Right hindlimb (tissue), 1 donor: ENCODE measurements at places on chromosomes 11 and 22.

DNA sequence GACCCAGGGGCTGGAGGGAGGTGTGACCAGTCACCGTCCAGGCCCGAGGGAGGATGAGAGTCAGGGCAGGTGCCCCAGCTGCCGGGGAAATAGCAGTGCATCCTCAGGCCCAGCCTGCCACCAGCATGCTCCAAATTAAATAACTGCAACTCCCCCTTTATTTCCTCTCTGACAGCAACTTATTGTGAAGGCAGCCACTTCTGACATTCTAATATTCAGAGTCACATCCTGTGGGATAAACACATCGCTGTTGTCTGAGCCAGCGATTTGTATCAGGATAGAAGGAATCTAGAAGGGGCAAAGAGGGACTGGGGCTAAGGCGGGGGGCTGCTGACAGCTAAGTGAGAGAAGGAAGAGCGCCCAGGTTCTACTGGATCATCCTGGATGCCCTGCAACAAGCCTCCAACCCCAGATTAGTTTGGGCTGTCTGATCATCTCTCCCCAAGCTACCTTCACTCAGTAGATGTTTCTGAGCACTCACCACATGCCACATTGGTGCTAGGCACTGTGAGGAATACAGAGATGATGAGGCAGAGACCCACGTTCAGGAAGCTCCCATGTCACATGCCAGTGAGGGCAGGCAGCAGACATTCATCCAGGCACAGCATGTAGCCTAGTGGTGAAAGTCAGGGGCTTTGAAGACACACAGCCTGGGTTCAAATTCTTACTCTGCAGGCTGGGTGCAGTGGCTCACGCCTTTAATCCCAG lies 214.1 kb downstream of the BUD13 start:
- no peak for DNase-seq

- no peak for DNase-seq
These were observed 22.5 kb upstream of the WNT7B start for GRCh38 chr22:45999379-45999971.

DNA sequence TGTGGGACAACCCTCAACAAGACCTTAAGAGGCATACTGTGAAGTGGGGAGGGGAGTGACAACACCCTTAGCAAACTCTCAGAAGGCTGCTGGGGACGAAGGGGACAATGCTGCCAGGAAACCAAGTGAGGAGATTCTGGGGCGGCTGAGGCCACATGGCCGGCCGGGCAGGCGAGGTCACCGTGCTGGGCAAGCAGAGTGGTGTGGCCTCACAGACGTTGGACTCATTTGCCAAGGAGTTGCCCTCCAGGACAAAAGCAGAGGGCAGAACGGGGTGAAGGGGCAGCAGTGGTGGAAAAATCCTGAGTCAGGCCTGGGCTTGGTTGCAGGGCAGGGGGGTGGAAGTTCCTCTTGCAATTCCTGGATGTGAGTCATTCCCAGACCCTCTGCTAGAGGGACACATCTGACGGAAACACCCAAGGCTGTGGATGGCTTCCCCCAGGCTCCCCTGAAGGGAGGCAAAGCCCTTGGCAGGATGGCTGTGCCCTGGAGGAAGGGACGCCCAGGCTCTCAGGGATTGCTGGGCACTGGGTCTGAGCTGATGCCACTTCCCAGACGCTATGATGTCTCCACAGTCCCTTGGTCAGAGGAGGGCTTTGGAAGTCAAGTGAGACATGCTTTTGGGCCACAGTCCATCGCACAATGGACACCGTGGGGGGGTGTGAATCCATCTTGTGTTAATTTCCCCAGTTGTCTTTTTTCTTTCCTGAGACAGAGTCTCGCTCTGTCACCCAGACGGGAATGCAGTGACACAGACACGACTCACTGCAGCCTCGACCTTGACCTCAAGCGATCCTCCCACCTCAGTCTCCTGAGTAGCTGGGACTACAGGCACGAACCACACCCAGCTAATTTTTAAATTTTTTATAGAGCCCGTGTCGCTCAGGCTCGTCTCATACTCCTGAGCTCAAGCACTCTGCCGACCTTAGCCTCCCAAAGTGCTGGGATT lies 16.2 kb upstream of the SHANK3 start:
- DNase-seq, result no peak

DNA sequence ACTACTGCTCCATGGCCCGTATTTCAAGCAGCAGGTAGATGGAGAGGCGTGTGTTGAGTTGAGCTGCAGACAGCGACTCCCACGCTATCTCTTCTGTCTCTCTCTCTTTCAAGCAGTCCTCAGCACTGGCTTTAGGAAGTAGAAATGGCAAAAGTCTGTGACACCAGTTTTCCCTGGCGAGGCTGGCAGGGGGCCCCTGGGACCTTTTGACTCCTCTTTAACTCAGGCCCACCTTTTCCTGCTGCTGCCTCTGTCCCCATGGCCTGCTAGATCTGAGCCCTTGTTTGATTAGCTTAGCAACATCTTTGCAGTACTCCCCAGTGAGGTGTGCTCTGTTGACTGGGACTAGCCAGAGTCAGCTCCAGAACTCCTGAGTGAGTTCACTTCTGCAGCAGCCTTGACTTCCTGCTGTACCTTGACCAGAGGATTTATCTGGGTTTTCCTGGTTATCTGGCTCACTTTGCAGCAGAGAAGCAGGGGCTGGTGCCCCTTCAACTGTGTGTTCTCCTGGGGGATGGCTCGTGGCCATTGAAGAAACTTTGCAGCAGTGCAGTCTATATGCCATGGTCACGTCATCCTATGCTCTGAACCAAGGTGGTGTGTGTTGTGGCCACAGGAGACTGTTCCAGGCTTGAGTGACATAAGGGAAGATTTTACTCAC lies 183.9 kb downstream of the DBX1 start:
- no peak for DNase-seq

DNA sequence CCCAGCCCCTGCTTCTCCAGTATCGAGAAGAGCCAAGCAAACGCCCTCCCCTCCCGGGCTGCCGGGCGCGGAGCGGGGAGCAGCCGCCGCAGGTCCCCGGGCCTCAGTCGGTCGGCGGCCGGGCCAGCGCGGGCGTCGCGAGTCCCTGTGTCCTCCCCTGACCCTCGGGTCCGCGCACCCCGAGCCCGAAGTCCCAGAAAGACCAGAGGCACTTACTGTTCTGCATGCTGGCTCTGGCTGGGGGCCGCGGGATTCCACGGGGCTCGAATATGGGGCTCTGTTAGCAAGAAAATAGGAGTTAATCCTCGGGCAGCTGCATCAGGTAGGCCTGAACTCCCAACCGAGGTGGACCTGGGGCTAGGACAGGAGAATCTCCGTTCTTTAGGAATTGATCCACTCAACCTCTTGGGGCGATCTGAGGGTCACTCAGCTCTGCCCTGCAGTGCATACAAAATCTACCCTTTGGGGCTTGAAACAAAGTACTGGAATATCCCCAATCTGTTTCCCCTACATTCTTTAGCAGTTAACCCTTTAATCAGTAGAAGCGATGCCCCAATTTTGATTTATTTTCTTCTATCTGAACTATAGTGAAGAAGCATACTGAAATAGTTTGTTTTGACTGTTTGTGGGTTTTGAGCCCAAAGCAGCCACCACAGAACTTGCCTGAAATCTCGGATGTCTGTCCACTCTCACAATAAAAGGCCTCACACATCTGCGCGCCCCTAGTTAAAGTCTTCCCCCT lies 4.8 kb downstream of the PAX6 start:
- peak; percentile 16 for DNase-seq

DNA sequence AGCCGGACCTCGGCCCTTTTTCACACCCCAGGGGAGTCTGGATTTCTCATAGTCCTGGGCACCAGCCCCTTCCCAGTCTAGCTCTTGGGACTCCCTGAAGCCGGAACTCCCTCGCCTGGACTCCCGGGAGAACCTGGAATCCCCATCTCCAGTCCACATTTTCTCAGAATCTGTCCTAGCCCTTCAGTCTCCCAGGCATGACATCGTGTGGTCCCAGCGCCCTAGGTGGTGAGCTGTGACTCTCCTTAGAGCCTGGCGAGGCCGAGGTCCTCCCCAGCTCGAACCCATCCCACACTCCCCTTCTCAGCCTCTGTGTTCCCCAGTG lies 673 bp upstream of the DUSP18 start:
- no peak for DNase-seq

- DNase-seq, result peak; percentile 63
These were observed 742 bp upstream of the CASP4 start for GRCh38 chr11:104968856-104969776.

GRCh38 chr11:12524865-12525264 lies 147.5 kb downstream of the PARVA start:
- no peak for DNase-seq

DNA sequence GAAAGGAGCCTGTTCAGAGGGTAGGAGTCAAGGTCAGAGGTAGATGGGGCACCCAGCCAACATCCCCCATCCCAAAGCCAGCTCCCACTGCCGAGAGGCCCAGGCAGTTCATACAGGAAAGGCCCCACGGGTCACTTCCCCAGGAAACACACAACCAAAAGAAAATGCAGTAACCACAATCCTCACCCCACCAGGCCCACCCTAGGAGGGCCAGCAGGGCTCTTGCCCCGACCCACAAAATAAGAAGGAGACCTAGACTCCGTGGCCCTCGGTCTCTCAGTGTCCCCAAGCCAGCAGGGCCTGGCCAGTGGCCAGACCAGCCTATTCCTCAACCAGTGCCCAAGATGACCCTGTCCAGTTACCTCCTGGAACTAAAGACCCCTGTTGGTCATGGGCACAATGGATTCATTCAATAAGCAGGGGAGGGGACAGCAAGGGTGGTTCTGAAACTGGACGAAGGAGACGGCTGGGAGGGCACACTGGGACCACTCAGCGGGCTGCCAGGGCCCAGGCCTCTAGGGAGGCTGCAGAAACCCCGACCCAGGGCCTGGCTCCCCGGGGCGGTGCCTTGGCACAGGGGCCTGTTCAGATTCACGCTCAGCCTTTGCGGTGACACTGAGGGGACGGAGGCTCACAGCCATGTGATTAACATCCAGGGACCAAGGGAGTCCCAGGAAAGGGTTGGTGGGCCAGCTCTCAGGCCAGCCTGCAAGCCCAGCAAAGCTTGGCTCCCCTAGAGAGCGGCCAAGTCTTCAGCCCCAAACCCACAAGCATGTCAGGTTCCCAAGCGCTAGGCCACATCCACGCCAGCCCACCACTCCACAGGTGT lies 5.5 kb downstream of the RAB3IL1 start:
- DNase-seq, result peak; percentile 25

GRCh38 chr22:42300259-42301076 lies 30.0 kb upstream of the TCF20 start:
- no peak for DNase-seq

GRCh38 chr11:75035911-75036565 lies 47.3 kb downstream of the NEU3 start:
- DNase-seq, result peak; percentile 28
